Stimulated activated CD4-positive, alpha-beta T cell treated with anti-CD3 and anti-CD28 coated beads, Interleukin-2, amount 100 ng/mL, for 48 hours (primary cell): ENCODE measurements at places on chromosomes 7 and 10.

GRCh38 chr10:90051474-90051873, 350.1 kb downstream of the KIF20B start:
- no peak for DNase-seq

- DNase-seq, result no peak
Measured at GRCh38 chr10:128147064-128147463, 20.8 kb upstream of the MKI67 start.

GRCh38 chr7:127678337-127678736, 26.3 kb downstream of the SND1 start:
- DNase-seq, result no peak

GRCh38 chr7:100863406-100863950, 3.7 kb upstream of the TRIP6 start:
- no peak for DNase-seq

DNA sequence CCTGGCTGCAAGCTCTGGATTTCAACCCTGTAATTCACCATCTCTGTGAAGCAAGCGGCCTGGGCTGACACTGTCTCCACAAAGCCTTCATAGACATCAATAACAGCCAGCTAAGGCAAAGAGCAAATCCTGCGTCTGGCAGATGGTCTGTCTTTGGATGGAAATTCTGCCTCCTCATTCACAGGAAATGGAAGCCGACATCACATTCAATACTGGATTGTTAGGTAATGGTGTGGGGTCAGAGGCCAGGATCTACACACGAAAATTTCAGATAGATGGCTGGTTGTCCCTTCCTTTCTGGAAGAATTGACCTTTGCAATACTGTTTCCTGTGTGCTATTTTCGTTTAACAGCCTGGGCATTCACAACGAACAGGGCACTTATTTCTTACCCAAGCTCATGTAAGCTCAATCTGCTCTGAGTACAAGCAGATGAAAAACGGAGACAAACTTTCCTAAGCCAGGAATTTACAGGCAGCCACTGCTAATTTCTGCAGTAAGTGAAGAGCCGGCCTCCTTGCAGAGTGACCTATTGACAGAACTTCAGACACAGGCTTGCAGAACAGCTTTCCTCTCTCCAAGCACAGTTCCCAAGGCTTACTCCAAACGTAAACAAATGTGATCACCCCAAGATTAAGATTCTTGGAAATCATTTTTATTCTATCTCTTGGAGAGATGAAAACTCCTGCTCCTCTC, 3.1 kb upstream of the ADAM12 start:
- DNase-seq, result no peak

- DNase-seq, result no peak
Measured at GRCh38 chr7:35254496-35255442, 869 bp upstream of the TBX20 start.

DNA sequence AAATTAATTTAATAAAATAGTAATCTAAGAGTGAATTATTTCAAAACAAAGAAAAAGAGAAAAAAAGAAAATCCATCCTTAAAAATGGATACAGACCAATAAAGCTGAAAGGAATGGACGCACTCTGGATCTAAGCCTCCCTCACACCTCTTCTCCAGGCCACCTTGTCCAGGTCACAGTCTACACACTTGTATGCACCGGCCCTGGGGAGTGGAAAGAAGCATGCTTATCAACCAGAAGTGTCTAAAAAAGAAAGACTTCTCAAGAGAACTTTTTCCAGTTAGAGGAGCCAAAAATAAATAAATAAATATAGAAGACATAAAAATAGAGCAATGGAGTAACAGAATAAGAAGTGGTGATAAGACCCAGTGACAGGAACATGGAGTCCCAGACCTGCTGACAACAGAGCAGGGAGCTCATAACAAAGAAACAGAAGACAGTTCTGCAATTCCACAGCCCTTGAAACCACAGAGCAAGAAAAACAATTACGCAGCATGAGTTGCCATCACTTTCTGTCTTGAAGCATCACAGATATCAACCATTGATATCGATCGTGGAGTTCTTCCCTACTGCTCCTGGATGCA, 311.7 kb upstream of the NFE2L3 start:
- no peak for DNase-seq

DNA sequence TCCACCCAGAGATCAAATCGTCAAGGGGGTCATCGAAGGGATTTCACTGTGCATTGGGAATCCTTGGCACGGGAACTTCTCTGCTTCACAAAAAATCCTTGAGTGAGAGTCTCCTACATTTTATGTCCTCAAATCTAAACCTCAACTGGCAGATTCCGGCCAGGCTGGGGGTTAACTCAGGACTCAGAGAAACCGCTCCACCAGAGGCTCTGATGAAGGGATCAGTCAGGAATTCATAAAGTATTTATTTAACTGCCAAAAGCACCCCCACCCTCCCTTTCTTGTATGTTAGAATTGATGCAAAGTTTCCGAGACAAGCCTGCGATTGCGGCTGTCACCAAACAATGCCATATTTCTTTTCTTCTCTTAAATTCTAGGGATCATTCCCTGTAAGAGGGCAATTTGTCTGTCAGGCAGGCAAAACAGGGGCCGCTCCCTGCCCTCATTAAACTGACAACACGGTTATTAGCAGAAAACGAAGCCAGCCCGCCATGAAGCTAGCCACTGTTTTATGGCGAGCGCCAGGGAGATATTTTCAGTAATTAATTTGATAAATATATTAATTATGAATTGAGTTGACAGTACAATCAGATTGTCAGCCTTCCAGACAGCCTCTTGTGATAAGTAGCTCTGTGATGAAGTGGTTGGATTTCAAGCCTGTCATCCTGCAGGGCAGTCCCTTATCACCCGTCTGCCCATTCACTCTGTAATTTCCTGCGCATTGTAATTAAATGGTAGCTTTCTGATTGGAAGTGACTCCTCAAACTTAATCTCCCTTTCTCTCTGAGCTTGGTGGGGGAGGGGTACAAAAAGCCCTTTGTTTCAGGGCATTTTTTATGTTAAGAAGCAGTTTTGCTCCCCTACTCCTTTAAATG, 153.0 kb upstream of the GPR26 start:
- no peak for DNase-seq

DNA sequence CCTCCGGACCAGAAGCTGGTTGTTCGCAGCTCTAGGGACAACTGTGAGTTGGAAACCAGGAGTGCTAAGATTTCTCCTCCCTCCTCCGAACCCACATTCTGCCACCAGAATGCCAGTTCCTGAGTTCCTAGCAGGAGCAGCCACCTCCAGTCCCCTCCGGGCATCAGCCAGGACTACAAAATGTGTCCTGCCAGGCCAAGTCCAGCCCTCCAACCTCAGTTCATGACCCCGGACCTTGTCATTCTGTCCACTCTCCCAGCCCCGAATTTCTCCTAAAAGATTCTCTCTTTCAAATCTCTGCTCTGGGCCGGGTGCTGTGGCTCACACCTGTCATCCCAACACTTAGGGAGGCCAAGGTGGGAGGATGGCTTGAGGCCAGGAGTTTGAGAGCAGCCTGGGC, 2.3 kb downstream of the ZAN start:
- no peak for DNase-seq

GRCh38 chr7:37765872-37766525, 82.4 kb upstream of the NME8 start:
- DNase-seq, result no peak

DNA sequence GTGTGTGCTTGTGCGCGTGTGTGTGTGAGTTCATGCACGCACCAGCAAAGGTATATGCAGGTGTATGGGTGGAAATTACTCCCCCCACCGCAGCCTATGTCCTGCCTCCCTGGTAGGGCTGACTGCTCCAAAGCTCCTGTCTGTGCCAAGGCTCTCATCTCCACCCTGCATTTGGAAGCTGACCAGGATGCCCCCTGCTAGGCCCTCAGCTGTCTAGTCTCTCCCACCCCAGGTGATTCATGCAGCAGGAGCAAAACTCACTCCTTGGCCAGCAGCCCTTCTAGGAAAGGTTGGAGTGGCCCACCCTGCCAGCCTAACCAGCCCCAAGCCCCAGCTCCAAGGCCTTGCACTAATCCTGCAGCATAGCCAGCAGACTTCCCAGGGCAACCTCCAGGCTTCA, 148.4 kb downstream of the GRID1 start:
- DNase-seq, result no peak

DNA sequence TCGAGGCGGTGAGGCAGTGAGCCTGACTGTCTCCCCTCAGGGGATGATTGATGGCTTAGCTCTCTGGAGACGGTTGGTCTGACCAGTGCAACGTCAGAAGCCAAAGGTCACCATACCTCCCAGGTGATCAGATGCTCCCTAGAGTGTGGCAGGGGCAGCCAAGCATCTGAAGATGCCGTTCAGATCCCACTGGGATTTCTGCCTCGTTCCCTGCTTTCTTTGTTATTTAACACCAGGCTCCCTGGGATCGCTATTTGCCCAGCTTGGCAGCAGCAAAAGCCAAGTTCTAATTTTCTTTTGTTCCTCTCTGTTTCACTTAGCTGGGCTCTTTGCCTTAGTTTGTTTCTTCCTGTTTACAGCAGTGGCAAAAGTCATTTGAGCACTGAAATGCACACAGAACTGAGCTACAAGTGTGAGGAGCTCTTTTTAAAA, 53.5 kb upstream of the SVIL start:
- no peak for DNase-seq

DNA sequence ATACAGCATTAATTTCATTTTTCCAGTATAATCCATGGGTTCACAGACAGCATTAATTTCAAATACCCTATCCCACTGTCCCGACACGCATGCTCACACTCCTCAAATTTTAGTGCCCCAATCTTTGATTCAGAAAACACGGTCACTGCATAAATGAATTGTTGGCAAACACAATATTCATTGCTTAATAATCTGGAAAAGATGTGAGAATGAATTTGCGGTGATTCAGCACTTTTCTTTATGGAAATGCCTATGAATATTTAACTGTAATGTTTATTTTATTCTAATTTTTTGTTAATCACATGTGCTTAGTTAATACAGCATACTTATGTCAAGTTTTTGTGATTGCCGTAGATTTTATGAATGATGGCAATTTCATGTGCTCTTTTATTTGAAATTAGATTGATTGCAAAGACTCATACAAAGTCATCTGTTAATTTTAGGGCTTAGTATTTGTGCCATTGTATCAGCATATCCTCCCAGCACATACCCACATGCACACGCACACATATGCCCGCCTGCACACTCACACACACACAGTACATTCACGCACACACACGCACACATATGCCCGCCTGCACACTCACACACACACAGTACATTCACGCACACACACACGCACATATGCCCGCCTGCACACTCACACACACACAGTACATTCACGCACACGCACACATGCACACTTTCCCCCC, 35.1 kb downstream of the MACROH2A2 start:
- no peak for DNase-seq

GRCh38 chr7:73920406-73921134, 59.6 kb downstream of the TMEM270 start:
- no peak for DNase-seq
